ENCODE measurements at places on chromosomes 5 and 9.
A peak's percentile ranks its signal among the peaks of the same experiment; 100 is the strongest.

GRCh38 chr5:50853151-50853550 is 186.7 kb downstream of the PARP8 start:
- no peak for DNase-seq

- DNase-seq: no peak
Observed at GRCh38 chr5:135832941-135833920, 1.2 kb upstream of the SLC25A48 start.

DNA sequence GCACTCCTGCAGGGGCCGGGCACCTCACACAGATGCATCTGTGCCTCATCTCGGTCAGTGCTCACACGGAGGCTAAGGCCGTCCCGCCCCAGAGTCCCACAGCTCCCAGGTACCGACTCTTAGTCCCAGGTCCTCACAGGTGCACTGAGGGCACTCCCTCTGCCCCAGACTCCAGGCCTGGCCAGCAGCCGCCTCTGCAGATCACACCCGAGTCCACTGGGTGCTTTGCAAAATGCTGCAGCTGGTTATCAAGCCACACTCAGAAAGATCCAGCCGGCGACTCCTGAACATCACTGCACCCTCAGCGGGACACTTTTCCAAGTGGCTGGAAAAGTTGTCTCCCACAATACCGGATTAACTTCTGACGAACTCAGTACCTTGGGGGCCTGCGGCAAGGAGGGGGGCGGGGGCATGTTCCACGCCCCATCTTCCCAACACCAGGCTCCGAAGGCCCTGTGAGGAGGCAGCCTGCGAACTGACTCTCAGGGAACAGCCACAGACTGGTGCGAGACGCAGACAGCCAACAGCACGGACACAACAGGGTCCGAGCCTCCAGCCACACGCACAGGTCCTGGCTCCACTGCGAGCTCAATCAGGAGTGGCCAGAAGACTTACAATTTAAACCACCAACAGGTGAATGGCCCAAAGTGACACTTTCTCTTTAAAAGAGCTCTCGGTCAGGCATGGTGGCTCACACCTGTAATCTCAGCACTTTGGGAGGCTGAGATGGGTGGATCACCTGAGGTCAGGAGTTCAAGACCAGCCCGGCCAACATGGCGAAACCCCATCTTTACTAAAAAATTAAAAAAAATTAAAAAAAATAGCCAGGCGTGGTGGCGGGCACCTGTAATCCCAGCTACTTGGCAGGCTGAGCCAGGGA is 4.0 kb downstream of the BRD3 start:
- no peak for DNase-seq

DNA sequence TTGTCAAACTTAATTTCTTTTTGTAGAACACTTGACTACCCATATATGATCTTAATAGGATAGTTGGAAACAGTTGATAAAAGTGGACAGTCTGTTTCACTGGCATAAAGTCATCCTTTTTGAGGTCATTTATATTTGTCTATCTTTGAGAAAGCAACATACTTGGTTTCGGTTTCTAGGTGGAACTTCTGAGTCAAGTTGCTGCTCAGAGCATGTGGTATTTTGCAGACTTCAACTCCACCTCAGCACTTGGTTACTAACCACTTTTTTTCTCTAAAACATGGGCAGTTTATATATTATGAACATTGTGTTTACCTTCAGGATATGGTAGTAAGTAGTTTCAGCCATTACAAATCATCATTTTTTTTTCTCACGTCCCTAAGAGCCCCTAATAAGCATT is 1749.0 kb upstream of the C9orf72 start:
- no peak for DNase-seq

- no peak for DNase-seq
Observed at GRCh38 chr5:119355244-119355638, 578 bp upstream of the TNFAIP8 start.

- DNase-seq: no peak
Observed at GRCh38 chr5:10762776-10763500, 1.9 kb upstream of the DAP start.

GRCh38 chr5:31768046-31768445 is 129.1 kb downstream of the PDZD2 start:
- DNase-seq: no peak

GRCh38 chr9:10242255-10242654 is 370.5 kb downstream of the PTPRD start:
- DNase-seq: no peak

GRCh38 chr5:116788851-116789403 is 214.3 kb upstream of the SEMA6A start:
- no peak for DNase-seq

DNA sequence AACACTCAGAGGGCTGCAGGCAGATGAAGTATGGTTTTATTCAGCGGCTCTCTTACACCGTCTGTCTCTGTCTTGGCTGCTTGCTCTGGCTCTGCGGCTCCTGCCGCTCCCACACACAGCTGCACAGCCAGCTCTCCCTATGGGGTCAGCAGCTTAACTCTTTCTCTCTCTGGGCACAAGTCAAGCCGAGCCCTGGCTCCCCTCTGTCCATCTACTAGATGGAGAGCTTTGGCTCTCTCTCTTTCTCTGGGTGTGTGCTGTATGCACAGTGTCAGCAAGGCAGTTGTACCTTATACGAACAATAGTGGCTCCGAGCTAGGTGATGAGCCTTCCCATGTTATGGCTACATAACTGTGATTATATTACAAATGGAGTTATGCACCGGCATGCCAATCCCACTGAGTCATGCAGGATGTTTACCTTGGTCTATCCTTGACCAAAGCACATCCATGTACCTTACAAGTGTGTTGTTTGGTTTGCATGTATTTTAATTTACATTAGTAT is 19.3 kb upstream of the PPP2CA start:
- DNase-seq: no peak

DNA sequence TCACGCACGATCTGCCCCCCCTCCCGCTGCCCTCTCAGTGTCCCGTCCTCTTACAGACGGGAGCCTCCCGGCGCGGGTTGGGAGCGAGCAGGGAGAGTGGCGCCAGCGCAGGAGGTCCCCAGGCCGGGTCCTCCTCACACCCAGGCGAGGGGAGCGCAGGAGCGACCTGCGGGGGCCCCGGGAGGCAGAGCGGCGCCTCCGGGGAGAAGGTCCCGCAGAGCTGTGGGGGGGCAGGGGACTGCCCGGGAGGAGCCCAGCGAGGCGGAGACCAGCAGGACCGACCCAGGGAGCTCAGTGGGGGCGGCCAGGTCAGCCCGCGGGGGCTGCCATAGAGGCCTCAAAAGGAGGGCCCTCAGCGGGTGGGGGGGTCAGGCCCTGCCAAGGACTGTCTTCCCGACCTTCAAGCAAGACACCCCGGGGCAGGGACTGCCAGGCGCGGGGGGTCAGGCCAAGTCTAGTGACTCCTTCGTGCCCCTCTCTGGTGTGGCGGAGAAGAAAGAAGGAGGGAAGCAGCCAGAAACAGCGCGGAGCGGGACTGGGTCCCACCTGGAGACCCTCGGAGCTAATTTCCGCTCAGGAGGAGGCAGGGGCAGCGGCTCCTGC is 123.3 kb upstream of the ERCC6L2 start:
- DNase-seq: no peak

DNA sequence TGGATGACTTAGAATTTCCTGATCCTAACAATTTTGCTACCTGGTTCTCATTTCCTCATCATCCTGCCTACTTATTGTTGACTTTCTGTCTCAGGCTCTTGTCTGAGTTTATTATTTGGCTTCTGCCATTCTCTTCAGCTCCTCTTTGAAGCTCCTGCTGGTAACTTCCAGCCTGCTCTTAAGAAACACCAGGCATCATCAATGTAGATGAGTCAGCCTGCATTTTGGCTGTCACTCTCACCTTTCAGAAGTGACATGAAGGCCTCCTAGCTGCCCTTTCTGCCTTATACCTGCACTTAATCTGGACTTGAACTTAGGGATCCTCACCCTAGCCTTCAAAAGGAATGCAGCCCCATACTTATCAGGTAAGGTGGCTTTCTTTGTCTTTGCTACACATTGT is 551.8 kb upstream of the ZNF608 start:
- no peak for DNase-seq

DNA sequence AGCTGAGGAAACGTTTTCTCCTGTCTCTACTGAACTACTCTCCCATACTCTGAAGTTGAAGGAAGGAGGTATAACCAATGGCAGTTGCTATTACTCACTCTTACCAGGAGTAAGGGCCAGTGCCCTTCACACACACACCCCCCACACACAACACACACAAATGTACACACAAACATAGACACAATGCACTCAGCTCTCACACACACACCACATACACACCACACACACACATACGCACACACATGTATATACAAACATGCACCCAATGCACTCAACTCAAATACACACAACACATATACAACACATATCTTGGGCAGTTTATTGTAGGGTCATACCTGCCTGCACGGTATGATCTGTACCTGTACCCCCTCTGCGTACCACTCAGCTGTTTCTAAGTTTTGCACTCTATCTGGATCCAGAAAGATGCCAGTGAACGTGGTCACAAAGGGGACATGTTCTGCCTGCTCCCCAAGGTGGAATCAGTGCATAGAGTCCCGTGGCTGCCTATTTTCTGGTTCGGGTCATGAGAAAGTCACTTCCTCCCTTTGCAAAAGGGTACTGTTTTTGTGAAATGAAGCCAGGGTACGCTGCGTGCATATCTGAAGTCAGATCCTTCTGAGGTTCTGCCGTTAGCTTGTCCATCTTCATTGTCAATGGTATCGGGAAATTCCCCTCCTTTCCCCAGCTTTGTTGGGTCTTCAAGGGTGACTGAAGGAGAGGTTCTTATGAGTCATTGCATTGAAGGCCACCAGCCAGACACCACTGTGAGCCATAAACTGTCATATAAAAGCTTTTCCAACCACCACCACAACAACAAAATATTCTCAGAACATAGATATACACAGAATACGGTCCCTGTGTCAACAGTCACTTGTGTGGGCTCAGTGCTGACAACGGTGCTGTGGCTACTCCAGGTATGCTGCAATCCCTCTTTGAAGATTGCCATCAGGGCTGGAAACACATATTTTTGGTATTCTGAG is 131.9 kb downstream of the UGCG start:
- no peak for DNase-seq

- DNase-seq: no peak
Observed at GRCh38 chr5:132202711-132203463, 24.8 kb downstream of the P4HA2 start.

GRCh38 chr5:91343916-91344315 is 39.2 kb downstream of the ARRDC3 start:
- no peak for DNase-seq

DNA sequence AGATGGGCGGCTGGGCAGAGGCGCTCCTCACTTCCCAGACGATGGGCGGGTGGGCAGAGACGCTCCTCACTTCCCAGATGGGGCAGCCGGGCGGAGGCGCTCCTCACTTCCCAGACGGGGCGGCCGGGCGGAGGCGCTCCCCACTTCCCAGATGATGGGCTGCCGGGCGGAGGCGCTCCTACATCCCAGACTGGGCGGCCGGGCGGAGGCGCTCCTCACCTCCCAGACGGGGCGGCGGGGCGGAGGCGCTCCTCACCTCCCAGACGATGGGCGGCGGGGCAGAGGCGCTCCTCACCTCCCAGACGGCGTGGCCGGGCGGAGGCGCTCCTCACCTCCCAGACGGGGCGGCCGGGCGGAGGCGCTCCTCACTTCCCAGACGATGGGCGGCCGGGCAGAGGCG is 140.2 kb downstream of the WDR70 start:
- DNase-seq: no peak

- DNase-seq: no peak
Observed at GRCh38 chr9:107280543-107280942, 2.5 kb upstream of the RAD23B start.

DNA sequence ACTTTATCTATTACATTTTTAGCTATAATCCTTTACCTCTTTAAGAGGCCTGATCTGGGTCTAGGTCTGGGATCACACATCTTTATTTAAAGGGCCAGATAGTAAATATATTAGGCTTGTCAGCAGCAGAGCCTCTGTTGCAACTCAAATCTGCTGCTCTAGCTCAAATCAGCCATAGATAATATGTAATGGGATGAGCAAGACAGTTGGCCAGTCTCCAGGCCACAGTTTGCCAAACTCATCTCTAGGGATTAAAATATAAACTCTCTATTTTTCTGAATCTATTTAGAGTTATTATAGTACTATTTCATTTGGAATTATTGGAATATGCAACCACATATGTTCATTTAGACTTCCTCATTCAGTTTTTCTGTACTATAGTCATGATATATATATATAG is 115.9 kb upstream of the MINAR2 start:
- no peak for DNase-seq

- DNase-seq: no peak
Observed at GRCh38 chr5:59418808-59419207, 474.7 kb downstream of the PDE4D start.

DNA sequence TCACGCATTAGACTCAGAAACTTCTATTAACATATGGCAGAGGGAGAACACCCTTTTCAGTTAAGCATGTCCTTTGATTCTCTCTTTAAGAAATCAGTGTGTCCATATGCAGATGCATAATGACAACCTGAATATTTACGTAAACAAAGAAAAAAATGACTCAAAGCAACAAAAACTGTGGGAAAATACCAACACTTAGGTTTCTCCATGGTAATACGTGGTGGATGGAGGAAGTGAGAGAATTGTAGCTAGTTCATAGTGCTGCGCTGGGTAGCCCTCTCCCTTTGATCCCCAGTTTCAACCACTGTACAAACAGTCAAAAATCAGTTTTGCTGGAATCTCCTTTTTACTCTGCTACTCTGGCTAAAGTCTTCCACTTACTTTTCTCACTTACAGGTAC is 2.0 kb upstream of the MAP3K1 start:
- DNase-seq: no peak

DNA sequence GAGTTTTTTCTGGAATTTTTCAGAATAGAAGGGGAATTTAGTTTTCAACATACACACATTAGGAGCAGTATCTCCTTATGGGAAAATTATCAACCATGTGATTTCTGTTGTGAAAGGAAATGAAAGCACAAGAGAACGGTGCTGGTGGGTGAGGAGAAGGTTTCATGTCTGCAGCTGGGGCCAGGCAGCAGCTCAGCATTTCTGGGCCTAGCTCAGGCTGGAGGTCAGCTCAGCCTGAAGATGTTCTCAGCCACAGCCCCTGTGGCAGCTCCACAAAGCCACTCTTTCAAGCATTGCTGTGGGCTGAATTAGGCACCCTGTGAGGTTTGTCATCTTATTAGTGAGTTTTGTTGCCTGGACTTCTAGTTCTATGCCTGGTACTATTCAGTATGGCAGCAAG is 90.3 kb downstream of the DIRAS2 start:
- no peak for DNase-seq

- no peak for DNase-seq
Observed at GRCh38 chr5:28580616-28581015, 1542.2 kb upstream of the CDH9 start.

DNA sequence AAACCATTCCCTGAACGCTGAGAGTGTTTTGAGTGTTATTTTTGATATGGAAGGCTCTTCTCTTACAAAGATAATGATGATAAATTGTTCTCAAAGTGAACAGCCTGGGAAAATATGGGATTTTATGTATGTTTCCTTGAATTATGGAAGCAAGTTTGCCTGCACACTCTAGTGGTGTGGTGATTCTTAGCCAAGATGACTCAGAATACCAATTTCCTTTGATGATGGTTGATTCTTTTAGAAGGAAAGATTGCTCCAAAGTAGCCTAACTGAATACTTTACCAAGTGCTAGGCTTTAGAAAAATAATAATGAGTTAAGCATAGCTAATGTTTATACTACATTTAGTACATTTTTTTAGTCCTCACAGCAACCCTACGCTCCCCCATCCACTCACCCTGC is 243.4 kb downstream of the EBF1 start:
- DNase-seq: no peak

GRCh38 chr5:136295914-136296313 is 69.4 kb downstream of the TRPC7 start:
- peak; percentile 5 for DNase-seq
